ENCODE measurements at places on chromosomes 1 and 21.

DNA sequence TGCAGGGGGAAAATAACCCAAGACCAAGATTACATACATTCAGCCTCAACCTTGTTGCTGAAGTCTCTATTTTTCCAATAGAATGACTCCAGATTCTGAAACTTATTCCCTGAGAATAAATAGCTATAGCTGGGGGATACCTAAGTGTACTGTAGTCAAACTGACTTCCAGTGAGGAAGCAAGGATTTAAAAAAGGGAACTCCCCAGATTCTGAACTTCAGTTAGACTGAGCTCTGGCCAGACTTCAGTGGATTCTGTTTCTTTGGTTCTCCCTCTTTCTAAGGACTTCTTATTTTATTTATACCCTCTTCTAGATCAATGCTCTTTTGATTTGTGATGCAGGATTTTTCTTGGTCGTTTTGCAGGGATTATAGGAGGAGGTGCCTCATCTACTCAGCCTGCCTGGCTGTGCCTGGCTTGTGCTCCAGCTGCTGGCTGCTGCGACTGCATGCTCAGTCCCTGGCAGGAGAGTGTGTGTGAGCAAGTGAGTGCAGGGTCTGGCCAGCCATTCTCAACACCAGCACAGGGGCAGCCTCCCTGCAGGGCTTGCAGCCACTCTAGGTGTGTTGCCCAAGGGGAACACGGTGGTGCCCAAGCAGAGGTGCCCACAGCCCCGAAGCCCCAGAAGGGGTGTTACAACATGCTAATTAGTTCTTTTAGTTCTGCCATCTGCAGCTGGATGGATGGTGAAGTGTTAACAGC, 43.0 kb downstream of the SPATA17 start:
- DNase-seq = no peak

GRCh38 chr1:162984699-162985098, 84.5 kb upstream of the RGS4 start:
- DNase-seq = peak; percentile 81

DNA sequence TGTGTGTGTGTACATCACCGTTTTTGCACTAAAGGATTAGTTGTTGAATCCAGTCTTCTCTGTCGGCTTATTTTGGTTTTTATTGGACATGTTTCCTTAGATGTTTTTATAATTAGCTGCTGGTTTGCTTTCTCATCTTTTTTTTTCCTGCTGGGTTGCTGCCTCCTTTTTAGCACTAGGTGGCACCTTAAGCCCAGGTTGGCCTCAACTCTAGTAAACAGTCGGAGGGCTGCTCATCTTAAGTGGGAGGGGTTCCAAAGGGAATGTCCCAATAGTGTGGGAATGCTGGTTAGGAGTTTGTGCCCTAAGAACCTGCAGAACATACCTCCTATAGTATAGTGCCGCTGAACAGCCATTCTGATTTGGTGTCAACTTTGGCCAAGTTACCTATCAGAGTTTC, 570.1 kb upstream of the CXADR start:
- no peak for DNase-seq

GRCh38 chr1:210769473-210769872, 364.5 kb downstream of the KCNH1 start:
- DNase-seq = no peak

DNA sequence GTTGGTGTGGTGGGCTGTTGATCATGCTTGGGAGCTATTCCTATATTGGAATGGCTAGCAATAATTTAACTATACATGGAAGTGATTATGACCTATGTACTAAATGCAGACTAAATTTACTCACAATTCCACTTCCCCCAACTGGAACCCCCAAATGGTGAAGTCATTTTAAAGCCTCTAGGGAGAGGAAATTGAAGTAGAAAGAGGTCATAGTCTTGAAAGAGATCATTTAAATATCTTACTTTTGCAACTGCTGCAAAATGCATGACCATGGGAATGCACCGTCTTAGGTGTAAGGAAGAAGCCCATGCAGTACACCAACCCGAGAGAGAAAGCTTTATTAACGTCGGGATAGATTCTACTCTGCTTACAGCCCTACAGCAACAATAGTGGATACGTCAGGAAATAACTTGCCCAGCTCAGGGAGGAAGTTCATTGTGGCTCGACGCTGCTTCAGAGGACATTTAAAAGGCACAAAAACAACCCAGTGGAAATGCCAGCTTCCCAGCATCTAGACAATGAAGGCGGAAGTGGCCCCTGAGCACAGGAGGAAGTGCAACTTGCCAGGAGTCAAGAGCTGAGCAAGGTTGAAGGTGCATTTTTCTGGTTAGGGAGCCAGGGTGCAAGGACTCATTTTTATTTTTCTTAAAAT, 26.5 kb downstream of the CYYR1 start:
- DNase-seq = peak; percentile 26

GRCh38 chr1:229341774-229342655, 832 bp downstream of the CCSAP start:
- DNase-seq = no peak

- peak; percentile 68 for DNase-seq
These were observed at the start of gene SOX13 for GRCh38 chr1:204072931-204073836. Gene SOX13 (plus strand): TSS chr1:204073115. CDS start chr1:204112916, 39,801 bp downstream.

DNA sequence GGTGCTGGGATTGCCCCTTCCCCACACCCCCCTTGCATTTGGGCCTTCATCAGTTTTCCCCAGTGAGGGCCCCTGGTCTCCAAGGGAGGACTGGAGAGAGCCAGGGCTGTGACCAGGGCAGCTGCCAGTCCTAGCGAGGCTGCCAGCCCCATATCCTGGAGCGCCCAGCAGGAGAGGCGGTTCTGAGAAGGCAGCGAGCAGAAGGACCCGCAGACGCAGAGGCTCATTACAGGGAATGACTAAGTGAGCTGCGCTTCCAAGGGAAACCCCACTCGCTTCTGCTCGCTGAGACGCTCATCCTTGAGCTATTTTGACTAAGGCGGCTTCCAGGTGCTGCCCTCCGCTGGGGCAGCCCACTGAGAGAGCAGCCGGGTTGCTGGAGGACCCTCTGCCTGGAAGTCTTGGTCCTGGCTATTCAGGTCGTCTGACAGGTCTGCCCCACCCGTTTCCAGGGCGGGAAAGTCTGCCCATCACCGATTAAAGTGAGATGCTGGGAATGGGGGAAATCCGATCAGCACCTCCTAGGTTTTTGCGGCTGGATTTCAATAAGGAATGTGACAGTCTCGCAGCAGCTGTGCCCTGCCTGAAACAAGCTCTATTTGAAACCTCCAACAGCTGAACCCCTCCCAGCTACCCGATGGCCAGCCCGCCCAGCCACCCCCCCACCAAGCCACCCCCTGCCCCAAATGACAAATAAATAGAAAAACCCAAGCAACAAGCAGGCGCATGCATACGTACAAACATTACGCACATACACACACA, 2.8 kb downstream of the KCNN3 start:
- no peak for DNase-seq

- no peak for DNase-seq
These were observed 7.6 kb downstream of the RASSF5 start for GRCh38 chr1:206514813-206515387.

GRCh38 chr1:72063364-72064044, 218.8 kb downstream of the NEGR1 start:
- DNase-seq = no peak

DNA sequence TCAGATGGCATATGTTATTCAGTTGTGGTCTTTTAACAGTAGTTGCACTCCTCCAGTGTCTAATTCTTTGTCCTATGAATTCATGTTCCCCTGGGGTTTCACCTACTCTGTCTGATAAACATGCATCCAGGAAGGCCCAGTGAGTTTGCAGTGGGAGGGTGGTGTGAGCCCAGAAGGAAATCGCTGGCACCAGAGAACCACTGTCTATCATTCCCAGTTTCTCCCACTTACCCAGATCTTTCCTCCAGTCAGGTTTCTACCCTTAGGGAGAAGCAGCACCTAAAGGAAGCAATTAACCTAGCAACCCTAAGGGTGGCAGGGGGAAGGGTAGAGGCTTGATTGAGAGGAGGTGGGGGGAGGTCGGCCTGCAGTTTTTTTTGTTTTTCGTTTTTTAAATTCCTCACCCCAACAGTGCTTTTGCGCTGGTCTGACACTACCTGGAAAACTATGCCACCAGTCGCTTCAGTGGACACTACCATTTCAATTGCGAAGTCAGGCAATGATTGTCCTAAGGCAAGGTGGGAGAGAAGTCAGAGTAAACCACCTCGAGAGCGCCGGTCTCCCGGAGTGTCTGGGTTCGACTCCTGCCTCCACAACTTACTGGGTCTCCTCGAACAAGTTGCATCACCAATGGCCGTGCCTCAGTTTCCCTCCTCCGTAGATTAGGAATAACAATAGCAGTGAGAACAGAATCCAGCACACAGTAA, 766 bp upstream of the SLC44A3 start:
- DNase-seq = no peak

- DNase-seq = no peak
These were observed 24.7 kb downstream of the SDE2 start for GRCh38 chr1:225974454-225974853.

DNA sequence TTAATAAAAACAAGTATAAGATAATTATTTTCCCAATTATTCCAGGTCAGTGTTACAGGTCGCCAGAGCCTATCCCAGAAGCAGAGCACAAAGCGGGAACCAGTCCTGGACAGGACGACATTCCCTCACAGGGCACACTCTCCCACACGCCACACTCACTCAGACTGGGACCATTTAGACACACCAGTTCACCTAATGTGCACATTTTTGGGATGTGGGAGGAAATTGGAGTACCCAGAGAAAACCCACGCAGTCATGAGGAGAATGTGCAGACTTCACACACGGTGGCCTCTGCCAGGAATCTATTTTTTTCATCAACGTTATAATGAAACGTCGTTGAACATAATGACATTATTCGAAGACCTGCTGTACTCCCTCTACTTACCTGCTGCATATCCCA, 20.5 kb upstream of the NRDC start:
- no peak for DNase-seq

DNA sequence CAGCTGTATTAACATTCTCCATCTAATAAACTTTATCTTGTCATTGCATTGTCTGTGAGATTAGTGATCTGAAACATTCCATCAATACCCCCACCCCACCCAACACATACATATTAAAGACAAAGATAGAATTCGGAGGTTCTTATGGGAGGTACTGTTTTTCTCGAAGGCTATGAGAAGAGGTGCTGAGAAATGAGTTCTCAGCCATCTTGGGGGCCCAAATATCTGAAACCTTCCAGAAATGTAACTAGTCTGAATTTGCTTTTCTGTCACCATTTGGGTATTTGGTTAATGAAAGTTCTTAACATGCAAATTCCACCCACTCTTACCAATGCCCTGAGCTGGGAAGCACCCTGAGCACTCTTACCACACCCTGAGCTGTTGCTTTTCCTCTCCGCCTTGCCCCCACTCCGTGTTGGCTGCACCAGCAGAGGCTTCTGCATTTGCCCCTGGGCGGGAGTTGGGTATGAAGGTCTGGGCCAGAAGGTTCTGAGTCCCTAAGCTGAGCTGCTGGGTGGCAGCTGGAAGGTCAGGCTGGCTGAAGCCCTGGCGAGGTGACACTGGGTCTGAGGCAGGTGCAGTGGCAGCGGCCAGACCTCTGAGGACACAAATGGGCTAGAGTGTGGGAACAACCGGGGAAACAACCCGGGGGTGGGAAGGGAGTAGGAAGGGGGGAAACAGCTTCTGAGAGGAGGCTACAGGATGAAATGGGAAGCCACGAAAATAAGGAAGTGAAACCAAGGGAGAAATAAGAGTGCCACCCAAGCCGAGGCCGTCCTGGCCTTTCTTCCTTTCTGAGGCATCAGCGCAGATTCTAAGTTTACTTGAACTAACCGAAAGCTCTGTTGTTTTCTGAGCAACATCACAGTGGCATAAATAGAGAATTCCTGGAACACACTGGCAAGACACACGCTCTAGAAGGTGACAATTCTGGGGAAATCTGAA, 26.3 kb upstream of the IER5 start:
- DNase-seq = no peak

DNA sequence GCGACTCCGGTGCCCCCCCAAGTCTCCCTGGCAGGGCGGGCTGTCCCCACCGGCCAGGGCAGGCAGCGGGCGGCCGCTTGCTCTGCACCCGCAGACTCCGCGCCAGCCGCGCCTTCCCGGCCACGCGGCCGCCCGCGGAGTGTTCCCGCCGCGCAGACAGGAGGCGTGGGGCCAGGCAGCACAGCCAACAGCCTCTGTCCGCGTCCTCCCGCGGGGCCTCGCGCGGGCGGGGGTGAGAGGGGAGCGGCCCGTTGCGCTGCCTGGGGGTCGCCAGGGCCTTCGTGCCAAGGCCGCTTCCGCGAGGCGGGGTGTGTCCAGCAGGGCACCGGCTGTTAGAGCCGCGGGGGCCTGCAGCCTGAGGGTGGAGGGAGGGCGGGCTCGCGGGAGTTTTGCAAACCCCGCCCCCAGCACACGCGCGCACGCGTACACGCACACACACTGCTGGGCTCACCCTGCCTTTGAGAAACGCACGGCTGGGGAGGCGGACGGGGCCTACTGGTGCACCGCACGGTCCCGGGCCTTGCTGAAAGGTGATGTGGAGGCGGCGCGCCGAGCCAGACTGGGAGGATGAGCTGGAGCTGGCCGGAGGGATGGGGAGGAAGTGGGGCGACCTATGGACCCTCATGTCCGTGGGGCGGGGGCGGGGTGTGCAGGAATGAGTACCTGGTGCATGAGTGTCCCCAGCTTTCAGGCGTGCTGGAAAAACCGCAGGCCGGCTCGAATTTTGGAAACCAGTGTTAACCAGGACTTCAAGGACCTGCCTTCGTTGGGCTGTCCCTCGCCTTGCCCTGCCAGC, 41.5 kb downstream of the KIAA1614 start:
- no peak for DNase-seq

DNA sequence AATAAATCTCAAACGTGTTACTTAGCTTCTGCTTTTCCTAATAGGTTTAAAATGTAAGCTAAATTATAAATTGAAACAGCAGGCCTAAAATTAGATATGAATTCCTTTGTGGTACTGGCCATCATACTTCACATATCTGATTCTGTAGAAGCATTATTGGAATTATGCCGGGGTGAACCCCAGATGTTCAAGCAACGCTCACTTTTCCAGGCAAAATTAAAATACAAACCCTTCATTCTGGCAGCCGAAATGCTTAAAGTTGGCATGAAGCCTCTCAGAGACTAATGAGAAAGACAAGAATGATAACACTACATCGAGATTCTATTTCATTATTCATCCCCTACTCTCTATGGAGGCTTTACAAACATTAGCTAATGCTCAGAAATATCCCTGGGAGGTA, 1352.7 kb upstream of the ADGRL2 start:
- DNase-seq = no peak

DNA sequence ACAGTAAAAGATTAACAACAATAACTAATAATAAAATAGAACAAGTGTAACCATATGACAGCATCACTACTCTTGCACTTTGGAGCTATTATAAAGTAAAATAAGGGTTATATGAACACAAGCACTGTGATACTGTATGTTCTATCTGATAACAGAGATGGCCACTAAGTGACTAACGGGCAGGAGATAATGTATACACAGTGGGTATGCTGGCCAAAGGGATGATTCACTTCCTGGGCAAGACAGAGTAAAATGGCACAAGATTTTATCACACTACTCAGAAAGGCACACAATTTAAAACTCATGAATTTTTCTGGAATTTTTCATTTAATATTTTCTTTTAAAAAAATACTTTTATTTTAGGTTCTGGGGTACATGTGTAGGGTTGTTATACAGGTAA, 12.3 kb downstream of the SLC9C2 start:
- no peak for DNase-seq

GRCh38 chr1:168751195-168751650, 22.2 kb upstream of the DPT start:
- DNase-seq = no peak
